Endothelial cell (in vitro differentiated cells): ENCODE measurements at places on chromosomes 4 and X. TPM values are rescaled to one million over a fixed set of nuclear protein-coding genes. Genes with fewer than 3 reads are reported as not detected.

PTPN13 gene
- 5.6 TPM for total RNA-seq

LDB2 gene
- total RNA-seq, result 268 TPM

GPRASP3 gene
- 10.5 TPM for total RNA-seq

RRH gene
- not detected for total RNA-seq

PRSS12 gene
- 0.77 TPM for total RNA-seq

SMARCA5 gene
- total RNA-seq, result 69.8 TPM

NKAP gene
- total RNA-seq, result 7.5 TPM

TSPAN7 gene
- 12.4 TPM for total RNA-seq

ADH1A gene
- total RNA-seq, result not detected

CAPN6 gene
- 1.5 TPM for total RNA-seq

GIMD1 gene
- not detected for total RNA-seq

SHROOM2 gene
- 22.3 TPM for total RNA-seq

DAPP1 gene
- total RNA-seq, result not detected

GABRG1 gene
- not detected for total RNA-seq

ERAS gene
- total RNA-seq, result not detected

RCHY1 gene
- 40.7 TPM for total RNA-seq

NUP62CL gene
- 9.3 TPM for total RNA-seq

ENPEP gene
- 3.5 TPM for total RNA-seq

DNA sequence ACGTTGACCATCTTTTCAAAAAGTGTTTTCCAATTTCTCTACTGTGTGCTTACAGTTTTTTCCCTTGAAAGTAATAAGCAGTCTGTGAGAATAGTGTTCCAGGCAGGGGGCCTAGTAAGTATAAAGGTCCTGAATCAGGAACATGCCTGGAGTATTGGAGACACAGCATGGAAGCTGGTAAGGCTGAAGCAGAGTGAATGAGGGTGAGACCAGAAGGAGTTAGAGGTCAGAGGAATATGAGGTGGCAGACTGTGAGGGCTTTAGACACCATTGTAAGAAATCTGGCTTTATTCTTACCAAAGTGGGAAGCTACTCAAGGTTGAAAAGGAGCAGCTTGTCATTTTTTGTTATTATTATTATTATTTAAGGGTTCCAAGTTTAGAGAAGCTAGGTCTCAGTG, 107.4 kb downstream of the CT47B1 start:
- no peak for DNase-seq

GRCh38 chrX:107708762-107709161, 66.8 kb downstream of the TSC22D3 start:
- no peak for DNase-seq

GRCh38 chr4:5693871-5694270, 14.5 kb downstream of the EVC2 start:
- DNase-seq, result no peak

- no peak for DNase-seq
Measured at GRCh38 chr4:112402098-112402497, 104.9 kb downstream of the ALPK1 start.

DNA sequence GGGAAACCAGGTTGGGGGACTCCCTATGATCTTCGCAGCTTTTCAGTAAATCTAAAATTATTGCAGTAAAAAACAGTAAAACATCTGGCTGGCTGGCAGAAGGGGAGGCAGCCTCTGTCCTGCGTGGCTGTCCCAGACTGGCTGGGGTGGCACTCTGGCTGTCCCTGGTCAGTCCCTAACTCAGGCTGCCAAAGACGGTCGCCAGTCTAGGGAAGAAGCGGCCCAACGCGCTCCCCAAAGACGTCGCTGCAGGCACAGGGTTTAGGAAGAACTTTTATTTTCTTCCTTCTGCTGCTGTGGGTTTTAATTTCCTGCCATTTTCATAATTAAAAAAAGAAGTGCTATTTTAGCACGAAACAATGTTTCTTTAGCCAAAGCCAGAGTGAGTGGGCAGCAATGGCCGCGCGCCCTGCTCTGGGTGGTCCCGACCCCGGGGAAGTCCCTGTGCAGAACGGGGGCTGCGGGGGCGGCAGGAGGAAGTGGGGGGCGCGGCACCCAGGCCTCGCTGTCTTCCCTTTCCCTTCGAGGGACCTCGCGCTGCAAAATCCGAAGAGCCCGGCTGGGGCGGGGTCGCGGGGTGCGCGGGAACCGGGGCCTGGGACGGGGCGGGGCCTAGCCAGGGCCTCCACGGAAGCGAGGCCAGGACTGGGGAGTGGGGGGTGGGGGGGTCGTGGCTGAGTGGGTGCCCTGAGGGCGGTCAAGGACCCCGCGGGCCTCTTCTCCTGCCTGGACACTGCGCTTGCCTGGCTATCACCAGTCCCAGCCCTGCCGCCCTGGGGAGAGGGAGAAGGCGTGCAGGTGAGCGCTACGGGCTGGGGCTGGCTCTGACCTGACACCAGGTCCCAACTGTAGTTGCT, 6.3 kb upstream of the LETM1 start:
- DNase-seq, result no peak

DNA sequence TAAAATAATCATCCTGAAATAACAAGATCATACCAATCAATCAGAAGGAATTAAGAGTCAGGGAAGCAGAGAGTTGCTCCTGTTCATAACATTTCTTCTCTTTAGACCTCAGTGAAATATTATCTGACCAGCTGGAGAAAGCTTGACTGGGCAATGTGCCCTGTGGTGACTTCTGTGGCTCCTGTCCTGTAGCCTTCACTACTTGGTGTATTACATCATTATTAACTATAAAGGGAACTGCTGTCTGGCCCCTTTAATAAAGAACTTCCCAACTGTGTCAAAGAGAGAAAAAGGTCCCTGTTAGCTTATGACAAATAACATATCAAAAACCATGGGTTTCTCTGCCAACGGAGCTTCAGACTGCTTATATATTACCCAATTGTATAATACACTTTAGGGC, 18.0 kb downstream of the OPHN1 start:
- DNase-seq, result no peak

DNA sequence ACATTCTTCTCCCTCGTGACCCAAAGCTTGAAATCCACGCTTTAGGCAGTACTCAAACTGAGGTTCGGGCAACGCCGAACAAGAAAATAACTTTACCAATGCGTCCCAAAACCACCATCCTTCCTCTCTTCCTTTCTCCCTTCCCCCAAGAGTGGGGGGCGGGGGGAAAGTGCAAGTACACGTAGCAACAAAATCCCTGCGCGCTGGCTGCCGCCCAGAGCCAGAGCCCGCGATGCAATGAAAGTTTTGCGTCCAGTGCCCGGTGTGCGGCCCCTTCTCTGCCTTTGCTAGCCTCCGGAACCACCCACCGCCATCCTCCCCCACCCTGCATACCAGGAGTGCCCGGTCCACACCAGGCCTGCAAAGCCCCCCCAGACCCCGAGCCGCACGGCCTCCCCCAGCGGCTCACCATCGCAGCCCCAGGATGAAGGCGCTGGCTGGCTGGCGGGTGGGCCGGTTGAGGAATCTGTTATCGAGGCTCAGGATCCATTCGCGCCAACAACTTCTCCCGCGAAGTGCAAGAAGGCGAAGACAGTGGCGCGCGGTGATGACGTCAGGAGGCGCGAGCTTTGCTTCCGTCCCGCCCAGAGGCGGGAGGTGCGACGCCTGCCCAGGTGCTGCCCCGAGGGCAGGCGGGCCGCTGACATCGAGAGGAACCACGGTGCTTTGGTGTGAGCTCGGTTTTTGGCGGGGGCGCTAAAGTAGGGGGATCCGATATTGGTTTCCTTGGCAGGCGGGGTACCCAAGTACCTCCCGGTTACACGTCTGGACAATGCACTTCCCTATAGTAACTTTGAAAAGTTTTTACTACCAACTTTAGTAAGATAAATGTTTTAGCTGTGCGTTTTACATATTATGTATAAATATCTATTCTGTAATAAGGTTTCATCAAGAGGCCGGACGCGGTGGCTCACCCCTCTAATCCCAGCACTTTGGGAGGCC, at the start of gene RFC1:
RFC1 (minus strand) TSS at position 533 of the 942 bp plus-strand sequence; CDS start at position 412, 121 bp downstream.
- DNase-seq, result peak; percentile 90

DNA sequence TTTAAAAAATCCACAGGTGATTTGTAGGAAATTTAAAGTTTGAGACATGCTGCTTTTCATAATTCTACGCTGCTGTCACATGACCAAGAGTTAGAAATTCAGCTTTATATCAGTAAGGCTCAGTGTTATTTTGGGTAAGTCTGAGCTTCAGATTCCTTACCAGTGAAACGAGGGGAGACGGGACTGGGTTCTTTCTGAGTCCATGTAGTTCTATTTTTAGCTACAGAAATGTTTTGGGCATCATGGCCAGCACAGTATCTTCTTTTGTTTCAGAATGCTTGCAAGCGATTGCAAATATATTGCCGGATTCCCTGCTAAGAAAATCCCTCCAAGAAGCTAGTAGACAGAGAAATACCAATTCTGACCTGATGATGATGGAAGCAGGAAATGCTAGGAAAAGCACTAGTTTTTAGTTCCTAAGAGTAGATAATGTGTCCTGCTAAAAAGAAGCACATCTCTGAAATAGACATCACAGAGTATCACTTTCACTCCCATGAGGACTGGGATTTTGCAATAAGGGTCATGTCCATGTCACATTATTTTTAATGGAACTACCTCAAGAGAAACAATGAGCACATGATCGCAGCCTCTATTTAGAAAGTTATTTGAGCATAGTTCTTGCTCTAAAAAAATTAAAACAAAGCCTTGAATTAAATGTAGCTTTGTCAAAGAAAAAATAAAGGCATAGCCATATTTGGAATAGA, 10.9 kb downstream of the ATP1B4 start:
- DNase-seq, result no peak

GRCh38 chr4:42050516-42051249, 60.4 kb downstream of the SLC30A9 start:
- DNase-seq, result no peak

GRCh38 chrX:93177930-93178329, 495.4 kb downstream of the NAP1L3 start:
- no peak for DNase-seq

GRCh38 chr4:145665773-145666172, 14.2 kb upstream of the C4orf51 start:
- DNase-seq, result no peak

- DNase-seq, result no peak
Measured at GRCh38 chrX:154090731-154091130, 6.8 kb downstream of the MECP2 start.

- peak; percentile 26 for DNase-seq
Measured at GRCh38 chrX:149830192-149830873, 48.6 kb downstream of the MAGEA9 start.

- DNase-seq, result peak; percentile 69
Measured at GRCh38 chr4:20422398-20422797, 170.7 kb downstream of the SLIT2 start.

GRCh38 chr4:151835467-151835866, 74.7 kb upstream of the GATB start:
- DNase-seq, result no peak

DNA sequence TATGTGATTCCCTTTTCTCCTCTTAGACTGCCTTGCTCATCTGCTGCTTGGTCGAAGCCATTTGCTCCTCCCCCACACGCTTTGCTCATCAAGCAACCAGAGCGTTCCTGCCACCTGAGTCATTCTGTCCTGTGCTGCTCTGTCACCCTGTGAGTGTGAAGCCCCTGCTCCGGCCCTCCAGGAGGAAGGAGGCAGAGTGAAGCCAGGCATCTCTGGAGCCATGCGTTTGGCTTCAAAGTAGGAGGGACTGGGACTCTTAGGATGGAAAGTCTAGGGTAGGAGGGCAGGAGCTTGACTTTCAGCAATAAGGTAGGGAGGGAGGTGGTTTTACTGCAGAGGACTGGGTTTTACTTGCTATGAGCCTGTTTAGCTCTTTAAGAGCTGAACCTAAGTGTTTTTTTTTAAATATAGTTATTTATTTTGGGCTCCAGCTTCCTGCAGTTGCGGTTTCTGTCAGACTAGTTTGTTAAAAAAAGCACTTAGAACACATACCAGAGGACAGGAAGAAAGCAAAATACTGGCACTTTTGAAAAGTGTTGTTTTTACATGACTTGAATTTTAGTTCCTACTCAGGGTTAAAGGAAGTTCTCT, 63.6 kb downstream of the SPINK2 start:
- DNase-seq, result peak; percentile 23

DNA sequence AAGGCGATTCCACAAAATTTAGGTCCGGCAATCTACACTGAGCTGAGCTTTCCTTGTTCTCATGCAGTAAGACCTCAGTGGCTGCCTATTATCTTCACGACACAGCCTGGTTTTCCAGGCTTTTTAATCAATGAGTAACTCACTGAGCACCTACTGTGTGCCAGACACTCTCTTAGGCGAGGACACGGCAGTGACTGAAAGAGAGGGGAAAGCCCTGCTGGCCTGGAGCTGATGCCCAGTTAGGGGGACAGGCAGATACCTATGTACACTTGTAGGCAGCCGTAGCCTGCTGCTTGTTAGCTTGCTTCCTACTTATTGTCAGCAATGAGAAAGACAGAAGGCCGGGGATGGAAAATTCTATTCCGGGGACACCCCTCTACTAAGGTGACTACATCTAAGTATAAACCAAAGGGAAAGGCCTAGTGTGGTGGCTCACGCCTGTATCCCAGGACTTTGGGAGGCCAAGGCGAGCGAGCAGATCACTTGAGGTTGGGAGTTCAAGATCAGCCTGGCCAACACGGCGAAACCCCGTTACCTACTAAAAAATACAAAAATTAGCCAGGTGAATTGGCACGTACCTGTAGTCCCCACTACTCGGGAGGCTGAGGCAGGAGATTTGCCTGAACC, 3.8 kb downstream of the WDR1 start:
- DNase-seq, result no peak

DNA sequence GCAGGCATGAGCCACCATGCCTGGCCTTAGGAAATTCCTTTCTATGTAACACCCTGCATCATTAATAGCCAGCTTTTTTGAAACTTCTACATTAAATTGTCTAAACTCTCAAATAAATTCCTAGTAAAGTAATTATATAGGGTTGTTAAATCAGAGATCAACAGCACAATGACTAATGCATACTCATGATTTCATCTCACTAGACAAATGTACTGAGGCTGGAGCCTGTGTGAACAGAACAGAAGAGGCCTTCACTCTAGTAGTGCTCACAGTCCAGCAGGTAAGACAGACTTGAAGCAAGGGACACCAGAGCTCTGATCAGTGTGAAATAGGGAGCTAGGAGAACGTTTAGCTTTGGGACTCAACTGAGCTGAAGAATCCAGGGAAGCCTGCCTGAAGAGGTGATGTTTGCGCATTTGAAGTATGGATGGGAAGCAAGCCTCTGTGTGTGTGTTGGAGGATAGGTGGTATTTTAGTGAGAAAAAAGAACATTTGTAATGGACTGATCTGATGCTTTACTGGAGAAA, 3.9 kb downstream of the ZFP42 start:
- DNase-seq, result no peak

GRCh38 chr4:81919810-81920209, 448.1 kb upstream of the RASGEF1B start:
- DNase-seq, result peak; percentile 10

GRCh38 chr4:155608225-155608885, 58.3 kb upstream of the GUCY1A1 start:
- DNase-seq, result no peak

GRCh38 chr4:548976-549375, 27.1 kb downstream of the TMEM271 start:
- no peak for DNase-seq

GRCh38 chrX:17078031-17078720, 131.7 kb downstream of the REPS2 start:
- DNase-seq, result no peak
